ENCODE measurements at places on chromosomes 2 and 18.
A peak's percentile ranks its signal among the peaks of the same experiment; 100 is the strongest.

- peak; percentile 83 for DNase-seq
Measured at GRCh38 chr2:219451661-219452360, 17.2 kb downstream of the SPEG start.

DNA sequence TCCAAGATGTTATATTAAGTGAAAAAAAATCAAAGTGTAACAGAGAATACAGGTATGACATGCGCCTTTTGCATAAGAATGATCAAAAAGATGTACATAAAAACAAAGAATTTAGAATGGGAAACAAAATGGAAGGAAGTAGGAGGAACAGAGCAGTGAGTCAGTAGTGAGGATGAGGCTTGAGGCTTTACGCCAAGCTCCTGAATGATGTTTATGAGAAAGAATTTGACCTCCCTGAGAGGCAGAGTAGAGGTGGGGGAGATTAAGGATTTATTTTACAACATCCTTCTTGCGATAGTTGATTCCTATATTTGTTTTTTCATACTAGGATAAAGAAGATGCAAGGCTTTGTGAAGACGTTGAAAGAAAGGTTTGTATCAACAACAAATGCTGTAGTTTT, 81.4 kb downstream of the DCDC2C start:
- no peak for DNase-seq

GRCh38 chr2:227198866-227199265, 34.4 kb downstream of the COL4A3 start:
- DNase-seq = no peak

DNA sequence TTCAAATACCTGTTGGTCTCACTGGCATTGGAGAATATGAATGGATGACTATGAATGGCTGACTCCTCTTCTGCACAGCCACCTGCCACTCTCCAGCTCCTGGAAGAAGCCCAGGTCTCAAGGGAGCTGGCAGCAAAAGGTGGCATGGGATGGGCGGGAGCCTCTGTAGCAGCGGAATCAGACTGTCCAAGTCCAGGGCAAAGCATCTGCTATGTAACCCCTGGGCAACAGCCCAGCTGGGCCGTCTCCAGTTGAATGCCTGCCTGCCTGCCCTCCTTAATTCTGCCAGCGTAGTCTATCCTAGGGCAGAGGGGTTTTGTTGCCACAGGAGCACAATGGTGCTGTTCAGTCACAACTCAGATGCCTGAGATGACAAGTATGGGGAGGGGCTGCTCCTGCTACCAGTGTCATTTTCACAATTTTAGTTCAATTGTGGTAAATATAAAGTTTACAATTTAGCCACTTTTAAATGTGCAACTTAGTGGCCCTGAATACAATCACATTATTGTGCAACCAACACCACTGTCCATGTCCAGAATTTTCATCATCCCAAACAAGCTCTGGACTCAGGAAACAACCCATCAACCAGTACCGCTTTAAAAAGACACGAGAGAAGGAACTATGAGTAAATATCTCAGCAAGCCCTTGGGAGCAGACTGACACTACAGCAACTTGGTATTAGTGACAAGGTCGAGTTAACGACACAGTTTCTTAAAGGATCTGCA, 115.2 kb downstream of the MYO5B start:
- no peak for DNase-seq

DNA sequence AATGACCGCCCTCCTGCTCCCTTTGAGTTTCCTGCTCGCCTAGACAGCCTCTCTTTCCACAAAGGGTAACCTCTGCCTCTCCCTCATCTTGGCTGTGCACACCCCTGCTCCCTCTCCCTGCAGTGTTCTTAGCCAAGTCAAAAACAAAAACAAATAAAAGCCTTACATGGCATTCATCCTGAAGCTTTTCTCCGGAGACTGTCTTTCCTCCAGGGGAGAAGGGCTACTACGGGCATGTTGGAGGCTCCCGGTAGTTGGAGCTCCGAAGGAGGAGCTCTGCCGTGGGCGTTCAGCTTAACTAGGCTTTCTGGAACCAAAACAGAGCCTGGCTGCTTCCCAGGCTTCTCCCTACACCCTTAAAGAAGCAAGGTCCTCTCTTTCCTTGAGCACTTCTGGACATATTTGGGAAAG, 104.2 kb downstream of the TPGS2 start:
- no peak for DNase-seq

DNA sequence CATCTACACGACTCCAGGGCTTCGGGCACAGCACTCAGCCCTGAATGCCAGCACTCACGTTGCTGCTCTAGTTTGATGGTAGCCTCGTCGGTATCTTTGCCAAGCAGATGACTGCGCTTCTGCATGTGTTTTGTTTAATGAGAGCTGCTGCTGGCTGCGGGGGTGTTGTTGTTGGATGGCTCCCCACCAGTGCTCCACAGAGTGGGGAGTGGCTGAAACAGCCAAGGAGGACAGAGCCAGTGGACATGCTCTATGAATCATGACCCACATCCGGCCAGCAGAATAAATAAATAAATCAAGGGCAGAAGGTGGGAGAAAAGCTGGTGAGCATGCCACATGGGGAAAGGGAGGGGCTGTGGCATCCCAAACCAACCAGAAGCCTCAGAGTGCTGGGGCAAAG, 131.2 kb upstream of the SOX11 start:
- no peak for DNase-seq

GRCh38 chr2:165462443-165462842, 7.1 kb upstream of the CSRNP3 start:
- DNase-seq = peak; percentile 20

- DNase-seq = no peak
Measured at GRCh38 chr18:6327485-6327884, 87.2 kb downstream of the L3MBTL4 start.

GRCh38 chr2:66578054-66578686, 143.2 kb downstream of the MEIS1 start:
- DNase-seq = no peak

GRCh38 chr2:24509425-24509824, 18.4 kb downstream of the NCOA1 start:
- no peak for DNase-seq

DNA sequence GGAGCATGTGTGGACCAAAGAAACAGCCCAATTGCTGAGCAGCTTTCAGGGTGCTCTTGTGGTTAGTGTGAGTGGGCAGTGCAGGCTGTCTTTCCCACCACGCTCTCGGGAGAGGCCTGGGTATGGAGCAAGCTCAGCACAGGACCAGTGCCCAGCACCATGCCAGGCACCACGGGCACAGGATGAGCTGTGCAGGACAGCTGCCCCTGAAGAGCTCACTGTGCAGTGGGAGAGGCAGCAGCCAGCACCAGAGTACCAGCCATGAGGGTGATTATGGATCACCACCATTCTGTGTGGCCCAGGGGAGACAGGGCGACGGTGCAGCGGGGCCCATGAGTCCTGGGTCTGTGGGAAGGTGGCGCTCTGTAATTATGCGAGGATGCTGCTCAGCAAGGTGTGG, 29.7 kb upstream of the FAHD2A start:
- DNase-seq = no peak

- DNase-seq = no peak
Measured at GRCh38 chr18:60246606-60247005, 126.0 kb downstream of the MC4R start.

- no peak for DNase-seq
Measured at GRCh38 chr2:118853129-118853640, 5.7 kb upstream of the EN1 start.

DNA sequence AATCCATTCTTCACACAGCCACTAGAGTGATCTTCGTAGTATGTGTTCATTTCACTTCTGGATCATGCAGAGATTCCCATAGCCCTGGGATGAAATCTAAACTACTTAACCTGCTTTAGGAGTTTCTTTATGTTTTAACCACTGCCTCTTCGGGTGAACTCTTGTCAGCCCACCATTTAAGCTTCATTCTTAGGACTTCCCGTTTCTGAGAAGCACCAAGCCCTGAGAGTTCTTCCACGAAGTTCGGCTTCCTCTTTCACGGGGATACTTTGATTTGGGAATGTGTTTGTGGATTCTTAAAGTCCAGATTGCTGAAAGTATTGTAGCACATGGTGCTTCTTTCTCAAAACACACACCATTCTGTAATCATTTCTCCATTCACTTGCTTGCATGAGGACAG, 205.0 kb downstream of the UBE2E3 start:
- no peak for DNase-seq

- DNase-seq = no peak
Measured at GRCh38 chr2:108998911-108999310, 9.9 kb upstream of the EDAR start.

GRCh38 chr18:24613896-24614640, 153.6 kb downstream of the HRH4 start:
- DNase-seq = no peak

GRCh38 chr2:130339885-130340745, 2.6 kb upstream of the IMP4 start:
- no peak for DNase-seq

- no peak for DNase-seq
Measured at GRCh38 chr2:207640160-207640559, 15.0 kb upstream of the METTL21A start.

- DNase-seq = no peak
Measured at GRCh38 chr2:108614043-108614545, 79.8 kb downstream of the LIMS1 start.

DNA sequence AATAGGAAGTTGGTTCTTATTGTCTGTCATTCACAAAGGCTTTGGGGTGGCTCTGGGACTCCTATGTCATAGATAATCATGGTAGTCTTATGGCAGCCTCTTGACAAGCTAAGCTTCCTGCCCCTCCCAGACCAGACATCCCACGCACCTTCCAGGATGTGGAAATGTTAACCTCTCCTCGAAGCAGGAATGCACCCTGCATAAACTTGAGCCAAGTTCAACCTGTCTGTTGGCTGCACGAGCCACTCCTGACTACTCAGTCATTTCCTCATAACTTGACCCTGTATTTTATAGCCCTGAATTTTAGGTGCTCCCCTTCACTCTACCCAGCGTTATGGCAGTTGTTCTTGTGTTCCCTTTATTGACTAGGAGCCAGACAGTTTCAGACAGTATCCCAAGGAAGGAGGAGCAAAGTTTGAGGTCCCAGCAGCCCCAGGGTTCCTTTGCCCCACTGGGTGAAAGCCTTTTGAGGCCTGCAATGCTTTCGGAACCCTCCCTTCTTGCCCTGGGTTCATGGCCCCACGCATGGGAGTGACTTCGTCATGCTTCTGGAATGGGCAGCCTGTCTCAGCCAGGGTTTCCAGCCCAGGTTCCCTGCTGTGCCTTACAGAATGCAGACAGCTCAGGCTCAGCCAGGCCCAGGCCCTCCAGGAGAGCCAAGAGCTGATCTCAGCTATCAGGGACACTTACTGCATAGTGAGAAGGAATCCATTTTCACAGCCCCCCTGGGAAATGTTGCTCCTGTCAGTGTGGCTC, 15.6 kb upstream of the INO80C start:
- no peak for DNase-seq

GRCh38 chr18:46070232-46070631, 1.8 kb downstream of the PSTPIP2 start:
- no peak for DNase-seq

- DNase-seq = no peak
Measured at GRCh38 chr2:236172255-236173035, 4.3 kb upstream of the GBX2 start.

- no peak for DNase-seq
Measured at GRCh38 chr2:62473246-62473827, 32.7 kb downstream of the TMEM17 start.

- no peak for DNase-seq
Measured at GRCh38 chr2:173164396-173164795, 88.8 kb downstream of the MAP3K20 start.

DNA sequence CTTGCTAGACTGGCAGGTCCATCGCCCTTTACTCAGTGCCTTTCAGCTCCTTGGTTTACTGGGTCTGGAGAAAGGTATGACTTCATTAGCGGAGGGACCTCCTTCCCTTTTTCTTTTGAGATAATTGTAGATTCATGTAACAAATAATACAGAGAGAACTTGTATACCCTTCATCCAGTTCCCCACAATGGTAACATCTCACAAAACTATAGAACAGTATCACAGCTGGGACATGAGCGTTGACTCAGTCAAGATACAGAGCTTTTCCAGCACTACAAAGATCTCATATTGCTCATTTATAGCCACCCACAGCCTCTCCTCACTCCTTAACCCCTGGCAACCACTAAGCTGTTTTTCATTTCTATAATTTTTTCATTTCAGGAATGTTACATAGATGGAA, 59.8 kb downstream of the ZNF532 start:
- no peak for DNase-seq

GRCh38 chr2:79447463-79447862, 65.4 kb upstream of the CTNNA2 start:
- DNase-seq = peak; percentile 15

Data from BE2C (cell line).